ENCODE measurements at places on chromosomes 6 and 20.

GRCh38 chr6:12163149-12163548, 127.0 kb upstream of the EDN1 start:
- no peak for DNase-seq

DNA sequence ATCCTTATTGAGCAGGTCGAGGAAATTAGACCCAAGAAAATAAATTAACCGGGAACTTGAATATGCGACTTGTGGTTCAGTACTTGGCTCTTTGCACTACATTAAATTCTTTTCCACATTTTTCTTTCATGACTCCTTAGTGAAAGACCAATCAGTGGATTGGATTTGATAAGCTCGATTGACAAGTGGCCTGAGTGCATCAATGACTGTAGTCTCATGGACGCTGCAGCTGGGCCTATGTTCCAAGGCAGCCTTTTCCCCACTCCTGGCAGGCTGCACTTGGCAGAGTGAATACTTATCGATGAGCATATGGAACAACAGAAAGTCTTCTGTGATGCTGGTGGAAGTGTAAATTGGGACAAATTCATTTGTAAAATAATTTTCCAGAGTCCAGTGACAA, 210.8 kb upstream of the EXOC2 start:
- DNase-seq = no peak

DNA sequence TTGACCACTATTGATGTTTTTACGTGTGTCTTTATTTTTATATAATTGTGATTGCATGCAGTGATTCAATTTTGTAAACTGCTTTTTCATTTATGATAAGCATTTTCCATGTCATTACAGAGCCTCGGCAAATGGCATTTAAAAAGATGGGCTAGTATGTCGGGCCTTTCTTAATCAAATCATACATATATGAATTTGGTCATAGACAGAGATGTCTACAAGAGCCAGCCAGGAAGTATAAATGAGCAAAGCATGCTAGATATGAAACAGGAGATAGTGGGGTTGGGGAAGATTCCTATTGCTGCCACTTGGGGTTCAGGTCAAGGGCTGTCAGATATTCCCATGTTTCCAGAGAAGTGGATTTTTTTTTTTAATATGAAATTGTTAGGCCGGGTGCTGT, 20.0 kb downstream of the KIF3B start:
- DNase-seq = no peak

DNA sequence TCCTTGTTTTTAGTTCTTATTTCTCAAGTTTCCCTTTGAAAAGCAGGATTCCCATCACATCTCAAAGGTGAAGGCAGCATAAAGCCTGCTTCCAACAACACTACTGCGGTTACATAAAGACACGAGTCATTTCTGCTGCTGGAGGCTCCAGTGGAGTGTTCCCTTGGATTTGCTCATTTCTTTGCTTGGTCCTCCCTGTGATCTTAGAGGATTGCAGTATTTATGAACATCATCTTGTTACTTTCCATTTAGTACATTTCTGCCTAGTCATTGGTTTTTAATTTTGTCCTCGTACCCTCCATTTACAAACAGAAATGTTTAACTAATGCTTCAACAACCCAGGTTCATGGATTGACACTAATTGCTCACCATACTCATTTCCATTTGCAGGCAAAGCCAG, 298.8 kb downstream of the ZNF217 start:
- DNase-seq = no peak

GRCh38 chr20:49567421-49568277, at the start of gene PTGIS:
PTGIS (minus strand) TSS chr20:49568137; CDS start chr20:49568116, 21 bp downstream.
- DNase-seq = no peak

DNA sequence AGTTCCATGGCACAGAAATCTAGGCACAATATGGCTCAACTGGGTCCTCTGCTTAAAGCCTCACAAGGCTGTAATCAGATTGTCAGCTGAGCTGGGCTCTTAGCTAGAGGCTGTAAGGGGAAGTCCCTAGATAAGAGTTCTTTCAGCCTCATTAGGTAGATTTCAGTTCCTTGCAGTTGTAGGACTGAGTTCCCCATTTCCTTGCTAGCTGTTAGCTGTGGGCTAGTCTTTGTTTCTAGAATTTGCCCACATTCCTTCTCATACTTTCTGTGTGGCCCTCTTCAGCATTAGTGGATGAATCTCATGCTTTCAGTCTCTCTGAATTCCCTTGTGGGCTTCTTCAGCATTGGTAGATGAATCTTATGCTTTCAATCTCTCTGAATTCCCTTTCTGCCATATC, 71.0 kb upstream of the MRAP2 start:
- peak; percentile 12 for DNase-seq

DNA sequence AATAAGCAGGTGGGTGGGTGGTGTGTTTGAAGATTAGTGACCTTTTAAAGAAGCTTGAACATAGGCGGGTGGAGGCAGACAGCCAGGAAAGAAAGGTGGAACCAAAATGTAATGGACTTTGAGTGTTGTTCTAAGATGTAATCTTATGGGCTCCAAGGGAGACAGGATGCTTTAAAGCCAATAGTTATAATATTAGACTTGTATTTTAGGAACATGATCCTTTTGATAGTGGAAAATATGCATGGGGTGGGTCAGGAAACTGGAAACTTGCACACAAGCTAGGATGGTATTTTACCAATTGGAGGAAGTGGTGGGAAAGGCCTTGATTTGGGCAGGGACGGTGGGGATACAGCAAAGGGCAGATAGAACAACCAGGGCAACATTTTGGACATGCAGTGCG, 151.8 kb upstream of the PDE7B start:
- no peak for DNase-seq

GRCh38 chr6:44333273-44333919, 9.1 kb upstream of the SPATS1 start:
- no peak for DNase-seq

DNA sequence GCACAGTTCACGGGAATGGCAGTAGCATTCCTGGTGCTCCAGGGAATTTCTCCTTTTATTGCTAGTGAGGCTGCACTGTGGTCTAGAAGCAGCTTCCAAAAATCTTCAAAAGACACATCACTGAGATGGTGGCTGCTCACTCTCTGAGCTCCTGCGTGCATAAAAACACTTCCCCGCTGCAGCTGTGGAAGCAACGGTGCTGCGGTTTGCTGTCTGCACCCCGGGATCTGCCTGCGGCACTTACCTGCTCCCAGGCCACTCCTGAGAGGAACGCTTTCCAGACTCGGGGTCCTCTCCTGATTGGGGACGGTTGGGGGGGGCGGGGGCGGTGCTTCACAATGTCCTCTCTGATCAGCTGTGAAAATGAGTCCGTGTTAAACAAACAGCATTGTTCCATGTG, 77.9 kb downstream of the TMEM242 start:
- DNase-seq = no peak

- no peak for DNase-seq
Observed at GRCh38 chr6:44731485-44732095, 344.1 kb downstream of the CDC5L start.

DNA sequence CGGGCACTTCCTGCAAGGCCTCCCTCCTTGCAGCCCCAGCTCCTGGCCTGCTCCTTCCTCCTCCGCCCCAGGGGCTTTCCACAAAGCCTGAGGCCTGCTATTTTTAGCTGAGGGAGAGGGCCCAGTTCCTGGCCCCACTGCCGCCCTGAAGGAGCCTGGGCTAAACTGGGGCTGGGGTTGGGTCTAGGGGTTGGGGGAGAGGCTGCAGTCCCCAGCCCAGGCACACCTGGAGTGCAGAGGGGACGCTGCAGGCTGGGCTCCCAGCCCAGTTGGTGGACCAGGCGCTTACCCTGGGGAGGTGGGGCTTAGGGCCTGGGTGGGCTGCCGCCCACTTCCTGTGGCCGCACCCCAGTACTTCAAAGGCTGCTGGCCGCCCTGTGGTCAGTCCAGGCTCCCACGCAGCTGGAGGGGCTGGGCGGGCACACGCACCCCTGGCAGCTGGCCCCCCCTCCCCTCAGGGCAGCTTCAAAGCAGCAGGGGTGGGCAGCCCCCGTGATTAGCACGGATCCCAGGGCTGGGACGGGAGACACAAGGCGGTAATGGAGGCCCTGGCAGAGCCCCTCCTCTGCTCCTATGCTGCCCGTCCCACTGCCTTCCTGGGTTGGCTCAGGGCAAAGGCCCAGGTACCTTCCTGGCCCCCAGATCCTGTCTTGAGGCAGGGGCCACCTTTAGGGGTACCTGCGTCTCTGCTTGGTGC, 7.1 kb upstream of the ABHD16B start:
- DNase-seq = peak; percentile 62

DNA sequence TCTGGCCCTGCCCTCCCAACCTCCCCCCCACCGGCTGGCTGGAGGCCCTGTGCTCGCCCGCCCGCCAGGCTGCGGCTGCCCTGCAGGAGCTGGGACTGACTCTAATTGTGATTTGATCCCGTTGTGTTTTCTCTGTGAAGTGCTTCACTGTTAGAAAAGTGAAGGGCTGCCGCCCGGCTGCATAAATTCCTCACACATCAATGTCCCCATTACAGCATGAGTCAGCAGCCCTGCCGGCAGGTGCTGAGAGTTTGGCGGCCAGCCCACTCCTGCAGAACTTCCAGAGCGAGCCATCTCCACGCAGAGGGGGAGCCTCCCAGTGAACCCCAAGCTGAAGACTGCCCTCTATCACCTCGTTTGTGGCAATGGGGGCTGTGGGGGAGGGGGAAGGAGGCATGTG, 137.9 kb downstream of the DLL1 start:
- DNase-seq = no peak

DNA sequence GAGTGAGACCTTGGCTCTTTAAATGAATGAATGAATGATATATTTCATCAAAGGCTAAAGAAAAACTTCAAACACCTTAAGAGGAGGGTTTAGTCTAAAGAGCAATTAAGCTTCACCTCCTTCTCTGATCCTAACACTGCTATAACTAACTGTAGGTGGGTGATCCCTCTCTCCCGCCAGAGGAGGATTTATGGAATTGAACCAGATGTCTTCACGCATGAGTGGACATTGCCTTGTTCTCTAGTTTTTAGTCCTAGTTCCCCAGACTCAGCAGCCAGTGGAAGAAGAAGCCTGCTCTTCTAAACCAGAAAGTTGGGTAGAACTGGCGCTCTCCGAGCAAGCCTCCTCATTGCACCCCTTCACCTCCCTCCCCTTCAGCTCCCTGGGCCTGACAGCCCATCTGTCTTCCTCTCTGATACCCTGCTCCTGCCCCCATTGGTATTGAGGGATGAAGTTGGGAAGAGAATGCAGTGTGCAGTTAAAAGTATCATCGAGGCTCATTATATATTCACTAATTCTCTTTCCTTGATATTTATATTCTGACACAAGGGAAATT, 142.7 kb downstream of the ARID1B start:
- no peak for DNase-seq

GRCh38 chr6:80425089-80425823, 318.8 kb downstream of the BCKDHB start:
- no peak for DNase-seq

DNA sequence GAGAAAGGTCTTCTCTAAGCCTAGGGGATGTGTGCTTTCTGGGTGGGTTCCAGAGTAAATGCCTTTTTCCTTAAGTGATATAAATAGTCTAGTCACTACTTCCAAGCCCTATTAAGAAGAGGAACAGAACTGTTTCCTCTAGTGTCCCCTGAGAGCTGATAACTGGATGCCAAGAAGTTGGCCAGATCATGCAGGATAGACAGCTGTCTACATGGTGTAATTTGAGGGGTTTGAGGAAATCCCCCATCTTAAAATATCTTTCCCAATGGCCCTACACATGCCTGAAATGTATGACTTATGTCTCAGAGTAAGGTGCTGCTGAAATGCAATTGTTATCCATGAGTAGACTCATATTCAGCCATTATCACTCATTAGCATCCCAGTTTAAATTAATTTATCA, 20.2 kb upstream of the PIM1 start:
- DNase-seq = no peak

DNA sequence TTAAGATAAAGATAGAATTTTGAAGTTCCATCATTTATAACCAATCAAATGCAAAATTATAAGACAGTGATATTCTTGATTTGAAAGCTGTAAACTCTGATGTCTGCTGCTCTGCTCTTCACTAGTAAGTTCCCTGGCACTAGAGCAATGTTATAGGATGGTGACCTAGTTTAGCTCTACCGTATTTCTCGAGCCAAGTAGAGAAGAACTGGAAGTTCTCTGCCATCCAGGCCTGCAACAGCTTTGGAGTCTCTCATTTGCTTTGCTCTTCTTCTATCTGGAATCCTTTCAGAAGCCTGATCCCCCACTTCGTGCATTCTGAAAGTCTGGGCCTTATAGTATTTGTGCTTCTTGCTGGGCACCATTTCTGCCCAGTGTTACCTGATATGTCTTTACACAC, 100.3 kb downstream of the PLCB1 start:
- no peak for DNase-seq

GRCh38 chr6:121849477-121849876, 414.0 kb downstream of the GJA1 start:
- no peak for DNase-seq

GRCh38 chr20:17641520-17641964, 40.5 kb downstream of the RRBP1 start:
- DNase-seq = no peak

- no peak for DNase-seq
Observed at GRCh38 chr6:164166996-164167395, 752.5 kb downstream of the QKI start.

DNA sequence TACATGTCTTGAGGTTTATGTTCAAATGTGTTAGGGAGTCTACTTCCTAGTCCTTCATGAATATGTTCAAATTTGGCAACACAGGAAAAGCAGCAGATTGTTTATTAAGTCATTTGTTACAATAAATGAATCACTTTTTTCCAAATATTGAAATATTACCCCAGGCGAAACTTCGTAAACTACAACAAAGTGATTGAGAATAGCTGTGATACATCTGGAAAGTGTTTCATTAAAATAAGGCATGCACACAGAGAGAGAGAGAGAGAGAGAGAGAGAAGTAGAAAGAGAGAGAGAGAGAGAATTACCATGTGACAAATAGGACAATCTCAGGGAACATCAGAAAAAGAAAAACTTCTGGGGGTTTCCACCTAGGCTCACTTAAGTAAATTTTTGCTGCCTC, 363.1 kb upstream of the PTCHD4 start:
- no peak for DNase-seq
